ENCODE measurements at places on chromosomes 5 and 9.

GRCh38 chr5:173974688-173975239 lies 14.2 kb upstream of the C5orf47 start:
- DNase-seq: no peak

DNA sequence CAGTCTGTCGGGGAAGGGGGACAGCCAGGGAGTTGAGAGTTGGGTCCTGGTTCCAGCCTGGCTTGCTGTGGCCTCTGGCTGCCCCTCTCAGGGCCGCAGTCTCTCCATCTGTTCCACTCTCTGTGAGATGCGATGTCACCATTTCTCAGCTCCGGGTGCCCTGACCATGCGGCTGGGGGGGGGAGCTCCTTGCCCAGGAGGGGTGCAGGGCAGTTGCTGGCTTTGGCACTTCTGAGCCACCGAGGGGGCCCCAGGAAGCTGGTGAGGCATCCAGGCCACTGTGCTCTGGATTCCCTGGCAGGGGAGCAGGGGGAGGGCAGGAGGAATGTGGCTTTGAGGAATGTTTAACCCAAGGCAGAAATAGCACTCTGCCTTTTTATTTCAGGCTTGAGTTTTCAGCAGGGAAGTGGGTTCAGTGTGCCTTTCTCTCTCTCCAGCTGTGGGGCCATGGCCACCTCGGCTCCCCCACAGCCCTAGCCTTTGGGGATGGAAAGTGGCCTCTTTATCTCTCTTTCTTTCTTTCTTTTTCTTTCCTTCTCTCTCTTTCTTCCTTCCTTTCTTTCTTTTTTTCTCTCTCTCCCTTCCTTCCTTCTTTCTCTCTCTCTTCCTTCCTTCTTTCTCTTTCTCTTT lies 11.0 kb downstream of the NCS1 start:
- DNase-seq: peak; percentile 83

- no peak for DNase-seq
Measured at GRCh38 chr9:70441622-70442021, 27.2 kb upstream of the KLF9 start.

- no peak for DNase-seq
Measured at GRCh38 chr9:94801234-94801633, 74.7 kb downstream of the AOPEP start.

GRCh38 chr5:13217636-13218035 lies 726.9 kb downstream of the DNAH5 start:
- DNase-seq: no peak

DNA sequence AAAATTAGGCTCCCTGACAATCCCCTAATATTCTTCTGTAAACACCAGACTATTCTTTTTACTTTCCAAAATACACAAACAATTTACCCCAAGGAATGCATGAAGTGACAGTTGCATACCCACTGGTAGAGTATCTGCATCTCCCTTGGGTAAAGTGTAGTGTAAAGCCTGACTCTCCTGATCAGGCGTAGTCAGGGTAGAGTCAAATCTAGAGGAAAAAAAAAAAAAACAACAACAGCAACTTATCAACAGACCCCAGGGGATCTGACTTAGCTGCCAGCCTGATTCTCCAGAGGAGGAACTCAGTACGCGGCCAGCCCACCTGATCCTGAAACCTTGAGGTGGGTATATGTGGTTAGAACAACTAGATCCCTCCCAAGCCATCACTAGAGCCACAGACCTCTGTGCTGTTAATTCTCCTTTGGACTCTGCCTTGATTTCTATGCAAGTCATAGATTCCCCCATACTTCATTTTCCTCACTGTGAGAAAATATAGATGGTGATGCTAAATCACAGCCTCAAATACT lies 61.0 kb downstream of the ZNF608 start:
- no peak for DNase-seq

- no peak for DNase-seq
Measured at GRCh38 chr9:4573634-4574389, 83.5 kb downstream of the SLC1A1 start.

GRCh38 chr9:18861609-18862544 lies 171.1 kb downstream of the SAXO1 start:
- peak; percentile 26 for DNase-seq

DNA sequence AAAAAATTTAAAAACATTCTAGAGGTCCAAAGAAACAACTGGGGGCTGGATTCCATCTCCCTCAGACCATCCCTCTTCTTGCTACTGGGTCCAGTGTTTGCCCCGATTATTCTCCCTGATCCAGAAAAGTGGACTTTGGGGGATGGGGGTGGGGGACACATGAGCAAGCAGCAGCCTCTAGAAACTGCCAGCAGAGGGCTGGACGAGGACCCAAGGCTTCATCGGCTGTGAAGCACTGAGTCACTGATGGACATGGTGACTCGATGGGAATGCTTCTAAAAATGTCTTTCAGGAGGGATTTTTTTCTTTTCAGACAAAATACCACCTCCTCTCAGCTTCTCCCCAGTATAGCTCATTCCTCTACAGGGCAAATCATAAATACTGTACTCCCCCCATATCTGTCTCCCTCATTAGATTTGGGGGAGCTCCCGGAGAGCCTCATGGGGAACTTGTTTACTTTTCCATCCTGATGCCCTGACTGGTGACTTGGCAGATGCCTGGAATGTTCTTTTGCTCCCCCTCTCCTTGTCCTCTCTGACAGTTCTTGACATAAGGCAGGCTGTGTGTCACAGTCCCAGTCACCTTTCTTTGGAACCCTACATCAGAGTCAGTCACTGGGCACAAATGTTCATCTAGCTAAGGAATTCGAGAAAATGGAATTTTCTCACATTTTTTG lies 67.2 kb upstream of the STC2 start:
- DNase-seq: peak; percentile 47

DNA sequence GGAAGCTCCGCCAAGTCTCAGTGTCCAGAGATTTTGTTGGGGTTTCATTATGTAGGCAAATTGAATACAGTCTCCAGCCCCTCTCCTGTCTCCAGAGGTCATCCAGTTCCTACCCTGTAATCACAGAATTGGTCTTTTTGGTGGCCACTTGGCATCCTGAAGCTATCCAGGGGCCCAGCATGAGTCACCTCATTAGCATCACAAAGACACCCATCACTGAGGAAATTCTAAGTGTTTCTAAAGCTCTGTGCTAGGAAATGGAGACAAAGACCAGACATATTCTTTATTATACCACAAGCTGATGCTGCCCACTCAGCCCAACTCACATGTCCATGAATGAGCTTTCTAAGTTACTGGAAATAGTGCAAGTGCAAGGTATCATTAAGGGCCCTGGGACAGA lies 229.9 kb downstream of the DOCK8 start:
- no peak for DNase-seq

DNA sequence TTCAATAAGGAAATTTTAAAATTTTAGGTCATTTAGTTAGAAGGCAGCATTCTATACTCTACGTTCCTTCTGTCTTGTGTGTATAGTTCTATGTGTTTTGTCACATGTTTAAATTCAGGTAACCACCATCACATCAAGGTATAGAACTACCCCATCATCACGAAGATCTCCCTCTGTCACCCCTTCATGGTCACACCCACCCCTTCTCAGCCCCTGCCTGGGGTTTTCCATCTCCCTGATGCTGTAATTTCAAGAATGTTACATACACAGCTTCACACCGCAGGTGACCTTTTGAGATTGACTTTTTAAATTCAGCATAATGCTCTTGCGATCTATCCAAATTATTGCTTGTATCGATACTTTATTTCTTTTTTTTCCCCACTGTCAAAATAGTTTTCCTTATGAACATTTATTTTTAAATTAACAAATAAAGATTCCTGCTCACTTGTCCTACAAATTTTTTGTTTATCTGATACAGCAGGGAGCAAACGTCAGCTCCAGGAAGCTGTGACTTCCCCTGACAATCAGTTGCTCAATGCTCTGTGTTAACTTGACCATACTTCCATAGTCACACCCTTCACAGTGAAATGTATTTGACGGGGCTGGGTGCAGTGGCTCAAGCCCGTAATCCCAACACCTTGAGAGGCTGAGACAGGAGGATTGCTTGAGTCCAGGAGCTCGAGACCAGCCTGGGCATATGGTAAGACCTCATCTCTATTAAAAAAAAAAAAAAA lies 10.2 kb downstream of the BTNL8 start:
- DNase-seq: no peak

GRCh38 chr5:11013793-11014192 lies 252.8 kb upstream of the DAP start:
- no peak for DNase-seq

- DNase-seq: no peak
Measured at GRCh38 chr9:84781458-84781857, 111.9 kb downstream of the NTRK2 start.

- DNase-seq: no peak
Measured at GRCh38 chr5:16005225-16005624, 174.4 kb downstream of the MARCHF11 start.

DNA sequence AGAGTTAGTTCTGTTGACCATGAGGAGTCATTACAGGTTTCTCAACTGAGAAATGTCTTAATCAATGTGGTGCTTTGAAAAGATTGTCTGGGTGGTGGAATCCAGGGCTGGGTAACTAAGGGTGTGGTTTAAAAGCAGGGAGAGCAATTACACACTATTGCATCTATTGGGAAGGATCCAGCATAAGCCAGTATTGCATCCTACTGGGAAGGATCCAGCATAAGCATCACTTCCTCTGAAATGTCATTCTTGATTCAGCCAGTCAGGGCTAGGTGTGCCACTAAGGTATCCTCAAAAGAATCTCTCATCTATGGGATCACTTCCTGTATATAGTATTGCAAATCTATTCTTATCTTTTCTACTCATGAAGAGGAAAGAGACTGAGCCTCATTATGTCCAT lies 38.6 kb downstream of the ELOVL7 start:
- DNase-seq: no peak

DNA sequence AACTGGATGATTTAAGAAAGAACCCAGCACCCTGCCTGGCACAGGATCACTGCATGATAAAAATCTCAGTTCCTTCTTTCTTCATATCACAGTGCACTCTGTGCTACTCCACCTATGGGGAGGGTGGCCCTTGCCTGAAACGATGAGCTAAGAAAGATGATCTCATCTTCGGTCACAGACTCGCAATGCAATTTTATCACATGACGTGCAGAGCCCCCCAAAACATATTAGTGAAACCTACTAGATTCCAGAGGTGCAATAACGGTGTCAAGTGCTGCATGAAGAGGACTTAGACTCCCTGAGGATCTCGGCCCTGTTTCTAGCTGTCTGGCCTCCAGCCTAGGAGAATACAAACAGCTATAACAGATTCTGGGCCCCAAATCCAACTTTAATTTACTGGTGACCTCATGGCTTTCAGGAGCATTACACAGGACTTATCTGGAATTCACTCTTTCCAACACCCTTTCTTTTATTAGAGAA lies 104.0 kb downstream of the EBF1 start:
- DNase-seq: peak; percentile 16

GRCh38 chr5:94632024-94632423 lies 13.6 kb downstream of the SLF1 start:
- no peak for DNase-seq

DNA sequence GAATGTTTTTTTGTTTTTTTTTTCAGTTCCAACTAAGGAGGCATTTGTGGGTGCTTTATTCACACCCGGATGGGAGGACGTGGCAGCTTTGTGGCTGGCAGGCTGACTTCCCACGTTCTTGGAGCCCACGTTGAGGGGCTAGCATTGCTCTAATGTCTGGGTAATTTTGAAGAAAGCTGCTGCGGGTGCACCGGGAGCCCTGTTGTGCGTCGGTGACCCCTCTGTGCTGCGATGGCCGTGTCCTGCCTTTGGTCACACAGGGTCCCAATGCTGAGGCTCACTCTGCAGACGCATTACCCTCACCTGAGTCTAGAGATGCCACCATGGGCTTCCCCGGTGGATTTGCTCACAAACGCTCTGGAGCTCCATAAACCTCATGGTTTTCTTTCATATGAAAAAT lies 34.2 kb downstream of the NDUFS6 start:
- DNase-seq: no peak

Data from fibroblast of gingiva (primary cell).